ENCODE measurements at places on chromosomes 5 and 9.

DNA sequence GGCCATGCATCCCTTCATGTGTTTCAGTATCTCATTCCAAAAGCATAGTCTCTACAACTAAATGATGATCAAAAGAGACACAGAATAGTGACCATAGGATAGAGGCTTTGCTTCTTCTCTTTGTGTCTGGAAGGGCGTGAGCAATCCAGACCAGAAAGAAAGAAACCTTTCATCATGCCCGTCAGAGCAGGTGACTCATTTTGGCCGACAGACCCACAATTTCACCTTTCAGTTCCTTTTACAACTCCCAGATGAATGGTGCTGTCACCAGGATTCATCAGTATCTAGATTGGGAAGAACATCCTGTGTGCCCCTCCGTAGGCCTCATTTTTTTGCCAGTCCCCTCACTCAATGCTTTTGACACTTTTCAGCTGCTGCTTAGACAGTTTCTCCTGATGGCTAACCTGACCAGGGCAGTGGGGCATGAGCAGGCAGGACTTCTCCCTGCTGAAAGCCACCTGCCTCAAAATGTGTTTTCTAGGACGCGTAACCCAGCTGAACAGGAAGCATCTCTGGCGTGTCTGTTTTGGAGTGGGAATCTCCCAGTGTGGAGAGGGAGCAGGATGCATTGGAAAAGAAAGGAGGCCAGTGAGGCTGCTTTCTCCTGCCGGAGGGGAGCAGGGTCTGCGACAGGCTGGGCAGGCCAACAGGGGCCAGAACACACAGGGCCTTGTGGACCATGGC lies 21.2 kb downstream of the ABLIM3 start:
- no peak for DNase-seq

GRCh38 chr9:125752070-125752628 lies 5.0 kb downstream of the PBX3 start:
- DNase-seq = no peak

DNA sequence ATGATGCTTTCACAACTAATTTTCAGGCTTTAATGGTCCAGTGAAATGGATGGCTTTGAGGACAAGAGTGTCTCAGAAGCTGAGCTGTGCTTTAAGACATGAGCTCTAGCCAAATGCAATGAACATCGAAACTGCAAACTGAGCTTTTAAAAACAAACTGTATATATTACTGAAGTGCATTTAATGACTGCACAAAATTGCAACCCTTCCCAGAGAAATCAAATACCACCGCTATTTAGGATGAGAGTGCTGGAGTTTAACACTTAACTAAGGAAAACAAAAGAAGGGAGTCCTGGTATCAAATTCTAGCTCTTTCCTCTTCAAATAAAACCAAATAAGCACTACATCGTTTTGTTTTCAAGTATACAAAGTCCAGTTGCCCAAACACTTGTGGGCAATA lies 163.9 kb downstream of the SLF1 start:
- DNase-seq = no peak

- peak; percentile 31 for DNase-seq
Measured at GRCh38 chr9:82234160-82234943, 245.8 kb downstream of the SPATA31D1 start.
